ENCODE measurements at places on chromosomes 7 and 10.

GRCh38 chr10:7168414-7168813 is 242.4 kb downstream of the SFMBT2 start:
- no peak for DNase-seq

DNA sequence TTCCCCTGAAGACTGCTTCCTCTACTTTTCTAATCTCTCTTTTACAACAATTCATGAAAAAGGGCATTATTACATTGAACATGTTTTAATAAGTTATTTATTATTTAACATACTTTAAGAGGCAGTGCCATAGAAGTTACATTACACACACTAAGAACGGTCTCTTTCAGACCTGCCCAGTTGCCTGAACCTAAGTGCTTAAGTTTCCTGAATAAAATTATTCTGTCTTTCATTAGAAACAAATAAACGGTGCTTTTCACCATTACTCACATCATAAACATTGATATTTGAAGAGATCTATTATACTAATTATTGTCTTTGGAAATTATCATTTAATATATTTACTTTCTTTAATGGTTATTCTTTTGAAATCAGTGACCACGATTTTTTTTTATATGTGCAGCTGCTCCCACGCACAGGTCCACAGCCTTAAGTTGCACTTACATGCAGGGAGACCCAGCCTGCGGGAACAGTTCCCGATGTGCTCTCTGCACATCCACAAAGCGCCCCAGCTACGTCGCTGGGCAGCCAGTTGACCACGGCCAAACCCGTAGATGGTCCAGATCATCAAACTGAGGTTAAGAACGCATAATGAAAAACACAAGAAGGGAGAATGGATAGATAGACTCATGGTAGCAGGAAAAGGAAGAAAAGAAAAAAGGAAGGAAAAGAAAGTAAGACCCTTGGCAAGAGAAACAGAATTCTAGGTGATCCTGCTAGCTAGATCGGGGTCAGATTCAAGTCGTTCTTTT is 437.0 kb upstream of the MGMT start:
- DNase-seq: no peak

GRCh38 chr7:117350027-117350426 is 27.2 kb upstream of the WNT2 start:
- no peak for DNase-seq

- no peak for DNase-seq
Measured at GRCh38 chr7:127245002-127245401, 7.7 kb downstream of the GRM8 start.

DNA sequence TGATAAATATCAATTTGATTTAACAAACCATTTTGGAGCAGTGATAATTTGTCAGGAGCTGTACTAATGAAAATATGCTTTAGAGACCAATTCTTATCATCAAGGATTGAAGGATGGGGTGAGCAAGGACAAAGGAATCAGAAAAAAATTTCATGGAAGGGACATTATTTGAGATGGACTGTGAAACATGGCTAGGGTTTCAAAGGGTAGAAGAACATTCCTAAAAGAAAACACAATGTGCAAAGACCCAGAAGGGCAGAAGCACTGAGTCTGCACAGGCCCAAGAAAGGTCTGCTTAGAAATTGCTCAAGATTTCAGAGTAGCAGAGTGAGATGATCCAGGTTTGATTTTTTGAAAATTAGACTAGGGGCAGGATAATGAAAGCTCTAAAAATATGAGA is 174.5 kb downstream of the LRRN3 start:
- no peak for DNase-seq

DNA sequence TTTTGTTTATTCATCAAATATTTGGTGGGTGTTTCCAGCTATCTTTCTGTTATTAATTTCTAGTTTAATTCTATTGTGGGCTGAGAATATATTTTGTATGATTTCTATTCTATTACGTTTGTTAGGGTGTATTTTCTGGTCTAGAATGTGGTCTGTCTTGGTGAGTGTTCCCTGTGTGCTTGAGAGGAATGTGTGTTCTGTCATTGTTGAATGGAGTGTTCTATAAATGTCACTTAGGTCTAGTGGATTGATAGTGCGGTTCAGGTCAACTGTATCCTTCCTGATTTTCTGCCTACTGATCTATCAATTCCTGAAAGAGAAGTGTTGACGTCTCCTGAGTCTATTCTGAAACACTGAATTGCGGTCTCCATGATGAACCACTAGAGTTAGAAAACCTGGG is 8.5 kb downstream of the HTRA1 start:
- no peak for DNase-seq

GRCh38 chr7:90919816-90920215 is 323.7 kb downstream of the CDK14 start:
- DNase-seq: no peak

All from cerebellar nuclear complex (tissue), 1 donor.